ENCODE measurements at places on chromosomes 3 and 15.

- no peak for DNase-seq
Measured at GRCh38 chr3:61616586-61616985, 55.2 kb downstream of the PTPRG start.

DNA sequence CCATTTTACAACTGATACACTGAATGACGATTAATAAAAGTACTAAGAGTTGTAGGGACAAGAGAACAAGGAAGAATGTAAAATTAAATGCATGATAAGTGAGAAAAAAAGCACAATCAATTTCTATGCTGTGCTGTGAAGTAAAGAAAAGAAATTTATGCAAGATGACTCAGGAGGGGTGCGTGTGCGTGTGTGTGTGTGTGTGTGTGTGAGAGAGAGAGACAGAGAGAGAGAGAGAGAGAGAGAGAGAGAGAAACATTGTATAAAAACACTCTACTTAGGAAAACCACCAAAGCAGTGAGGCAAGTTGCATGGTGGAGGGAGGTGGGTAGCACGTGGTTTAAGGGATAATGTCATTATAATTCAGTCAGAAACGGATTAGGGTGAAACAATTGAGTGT, 580.8 kb upstream of the ALCAM start:
- no peak for DNase-seq

DNA sequence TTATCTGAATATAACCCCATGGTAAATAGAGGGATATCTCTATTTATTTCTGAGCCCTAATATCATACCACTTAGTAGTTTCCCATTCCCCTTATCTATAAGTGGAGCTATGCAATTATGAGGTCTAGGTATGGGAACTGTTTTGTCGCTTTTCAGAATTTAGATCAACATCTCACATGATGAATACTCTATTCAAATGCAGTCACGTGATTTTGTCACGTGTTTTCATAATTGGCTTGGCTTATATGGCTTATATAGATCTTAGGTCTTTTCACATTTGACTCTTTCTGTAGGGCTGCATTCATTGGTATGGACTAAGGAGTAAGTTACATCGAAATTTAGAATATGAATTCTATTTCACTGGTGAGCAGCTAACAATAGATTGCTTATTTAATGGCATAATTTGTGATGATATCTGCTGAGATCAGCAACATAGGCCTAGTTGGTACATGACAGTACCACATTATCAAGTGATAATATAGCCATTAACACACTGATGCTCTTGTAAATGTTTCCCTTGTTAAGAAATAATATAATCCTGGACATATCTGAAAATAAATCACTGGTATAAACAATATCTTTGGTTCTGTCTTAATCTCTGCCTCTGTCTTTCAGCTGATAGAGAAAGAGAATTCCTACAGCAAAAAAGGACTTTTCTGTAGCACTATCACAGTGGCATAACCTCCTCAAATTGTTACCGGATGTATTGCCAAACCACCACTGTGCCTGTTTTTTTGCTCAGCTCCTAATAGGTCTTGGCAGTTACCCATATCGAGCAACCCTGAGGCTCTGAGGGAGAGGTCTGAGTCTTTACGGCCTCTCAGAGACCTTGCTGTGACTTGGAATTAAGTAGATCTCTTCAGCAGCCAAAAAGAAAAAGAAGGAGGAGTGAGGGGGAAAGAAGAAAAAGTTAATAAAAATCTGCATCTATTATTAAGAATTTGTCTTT, 357.1 kb downstream of the ZPLD1 start:
- DNase-seq, result no peak

DNA sequence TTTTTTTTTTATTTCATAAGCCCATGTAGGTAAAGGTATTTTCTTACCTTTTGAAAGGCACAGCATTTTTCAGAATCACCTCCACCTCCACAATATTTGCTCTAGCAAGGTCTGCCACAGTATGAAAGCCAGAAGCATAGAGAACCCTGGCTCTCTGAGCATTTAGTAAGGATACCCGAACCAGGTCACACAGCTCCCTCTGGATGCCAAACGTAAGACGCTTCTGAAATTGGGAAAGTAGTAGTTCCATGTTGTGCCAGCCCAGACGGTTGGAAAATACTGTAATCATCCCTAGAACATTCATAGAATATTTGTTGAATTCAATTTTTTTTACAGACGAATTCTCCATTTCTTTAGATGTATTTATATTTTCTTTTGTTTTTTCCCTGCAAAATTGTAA, 52.4 kb downstream of the POLQ start:
- no peak for DNase-seq

GRCh38 chr3:58049143-58049785, 41.0 kb downstream of the FLNB start:
- DNase-seq, result no peak

DNA sequence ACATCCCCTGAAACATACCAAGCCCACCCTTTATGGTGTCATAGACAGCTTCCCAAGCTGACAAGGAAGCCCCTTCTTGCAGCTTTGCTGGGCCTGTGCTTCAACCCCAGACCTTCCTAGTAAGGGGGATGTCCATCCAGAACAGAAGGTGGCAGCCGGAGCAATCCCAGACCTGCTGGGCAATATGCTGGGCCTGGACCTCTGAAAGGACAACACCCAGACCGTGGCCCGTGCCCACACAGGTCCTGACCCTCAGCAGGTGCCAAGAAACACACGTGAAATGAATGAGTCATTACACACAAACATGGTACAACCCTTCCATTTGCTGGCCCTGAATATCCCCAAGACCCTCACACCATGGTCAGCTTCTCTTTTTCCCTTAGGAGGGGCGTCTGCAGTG, 19.8 kb upstream of the VILL start:
- no peak for DNase-seq

GRCh38 chr3:50490424-50490823, 13.0 kb downstream of the CACNA2D2 start:
- DNase-seq, result no peak

GRCh38 chr3:149129326-149130205, at the start of gene HPS3:
Gene HPS3, plus strand, starts transcription at chr3:149129638. Its CDS starts 86 bp downstream, at chr3:149129724.
- DNase-seq, result peak; percentile 91

DNA sequence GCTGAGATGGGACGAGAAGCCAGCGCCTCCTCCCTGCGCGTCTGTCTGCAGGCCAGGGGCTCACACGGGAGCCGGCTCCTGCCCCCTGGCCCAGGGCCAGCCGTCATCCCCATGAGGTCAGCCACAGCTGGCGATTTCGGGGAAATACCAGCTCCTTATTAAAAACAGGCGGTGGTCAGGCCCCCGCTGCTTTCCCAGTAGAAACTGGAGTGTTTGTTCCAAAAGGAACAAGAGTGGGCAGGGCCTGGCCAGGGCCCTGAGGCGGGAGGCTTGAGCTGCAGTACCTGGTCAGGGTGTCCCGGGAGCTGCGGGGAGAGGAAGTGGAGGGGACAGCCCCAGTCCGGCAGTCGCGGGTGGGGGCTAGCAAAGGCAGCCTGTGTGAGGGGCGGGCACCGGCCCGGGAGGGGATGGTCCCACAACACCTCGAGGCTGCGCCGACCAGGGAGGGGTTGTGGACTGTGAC, 17.8 kb downstream of the MYL3 start:
- no peak for DNase-seq

GRCh38 chr3:159319156-159319555, 517.3 kb downstream of the MFSD1 start:
- DNase-seq, result no peak
